ENCODE measurements at places on chromosomes 4 and X.

DNA sequence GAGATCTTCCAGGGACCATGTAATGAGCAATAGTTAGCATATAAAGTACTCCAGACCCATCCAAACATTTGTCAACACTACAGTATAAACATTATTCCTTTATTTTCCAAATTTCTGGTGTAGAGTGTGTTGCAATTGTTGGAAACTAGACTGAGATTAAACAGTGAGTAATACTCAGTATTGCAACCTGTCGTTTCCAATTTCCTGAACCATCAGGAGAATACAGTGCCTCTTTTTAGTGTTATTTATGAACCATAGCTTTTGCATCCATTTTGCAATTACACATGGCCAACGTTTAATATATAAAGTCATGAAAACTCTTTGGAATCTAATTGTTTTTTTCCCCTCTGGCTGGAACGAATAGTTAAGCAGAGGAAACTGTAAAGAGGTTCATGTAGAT, 58.3 kb upstream of the DHRSX start:
- DNase-seq, result no peak

- no peak for DNase-seq
Measured at GRCh38 chr4:77044461-77045150, 31.2 kb downstream of the CCNI start.

- no peak for DNase-seq
Measured at GRCh38 chr4:38925492-38926413, 58.1 kb downstream of the FAM114A1 start.

DNA sequence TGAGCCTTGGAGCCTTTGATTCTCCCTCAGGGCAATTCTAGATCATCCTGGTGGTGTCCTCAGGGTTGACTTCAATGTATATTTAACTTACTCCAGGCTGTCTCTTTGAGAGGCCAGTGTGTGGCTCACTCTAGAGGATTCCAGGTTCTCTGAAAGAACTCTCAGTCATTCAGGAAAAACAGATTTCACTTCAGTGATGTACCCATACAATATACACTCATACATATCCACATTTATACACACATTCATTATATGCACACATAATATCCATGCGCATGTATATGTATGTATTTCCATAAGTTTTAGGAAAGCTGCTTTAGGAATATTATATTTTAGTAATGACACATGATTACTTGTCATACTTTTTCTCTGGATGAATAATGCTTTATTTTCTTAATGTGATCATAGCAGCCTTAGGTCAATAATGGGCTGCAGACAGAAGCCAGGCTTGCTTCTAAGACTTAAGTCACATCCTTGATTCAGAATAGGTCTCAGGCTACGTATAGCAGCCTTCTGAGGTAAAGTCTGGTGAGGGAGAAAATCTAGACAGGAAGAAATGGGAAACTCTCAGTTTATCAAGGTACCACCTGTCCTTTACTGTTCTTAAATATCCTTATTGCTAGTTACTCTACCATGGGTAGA, 397.0 kb downstream of the GPAT3 start:
- DNase-seq, result no peak

GRCh38 chr4:82247629-82248028, 126.2 kb downstream of the HNRNPD start:
- no peak for DNase-seq

- DNase-seq, result no peak
Measured at GRCh38 chrX:118974908-118975671, 672 bp downstream of the LONRF3 start.

- no peak for DNase-seq
Measured at GRCh38 chrX:104918122-104918521, 302.4 kb downstream of the TEX13A start.

DNA sequence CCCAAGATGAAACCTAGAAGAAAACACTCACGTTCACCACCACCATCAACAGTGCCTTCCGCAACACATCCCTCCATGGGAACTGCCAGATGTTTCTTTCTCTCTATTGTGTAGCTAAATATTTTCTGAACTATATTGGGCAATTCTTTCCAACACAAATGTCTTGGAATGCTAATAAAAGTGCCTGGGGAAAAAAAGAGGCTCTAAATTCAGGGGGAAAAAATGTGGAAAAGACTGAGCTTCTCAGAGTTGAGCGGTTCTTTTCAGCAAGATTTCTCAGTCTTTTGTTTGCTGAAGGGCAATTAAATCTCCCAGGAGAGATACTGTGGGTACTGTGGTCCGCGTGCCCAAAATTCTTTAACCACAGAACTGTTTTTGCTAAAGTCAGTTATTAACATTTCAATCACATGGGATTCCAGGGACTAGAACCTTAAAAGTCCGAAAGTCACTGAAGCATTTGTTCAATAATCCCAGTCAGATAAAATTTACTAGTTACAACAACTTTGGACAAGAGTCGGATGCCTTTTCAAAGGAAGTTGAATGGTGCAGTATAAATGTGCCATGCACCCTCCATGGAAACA, 51.9 kb upstream of the DHRSX start:
- DNase-seq, result no peak

DNA sequence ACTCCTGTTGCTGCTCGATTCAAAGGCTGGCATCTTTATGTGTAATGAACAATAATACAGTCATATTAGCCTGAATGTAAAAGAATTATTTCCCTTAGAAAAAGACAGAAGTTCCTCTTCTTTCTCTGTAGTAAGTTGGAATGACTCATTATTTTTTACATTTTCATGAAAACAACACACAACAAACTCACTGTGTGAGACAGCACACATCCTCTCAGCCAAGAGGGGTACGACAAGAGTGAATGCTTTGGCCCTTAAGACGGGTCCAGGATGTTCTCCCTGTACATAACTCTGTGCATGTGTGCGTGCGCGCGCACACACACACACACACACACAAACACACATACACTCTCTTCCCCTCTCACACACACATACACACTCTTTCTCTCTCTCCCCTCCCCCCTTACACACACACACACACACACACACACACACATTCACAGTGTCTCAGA, 72.8 kb downstream of the MANBA start:
- DNase-seq, result no peak

DNA sequence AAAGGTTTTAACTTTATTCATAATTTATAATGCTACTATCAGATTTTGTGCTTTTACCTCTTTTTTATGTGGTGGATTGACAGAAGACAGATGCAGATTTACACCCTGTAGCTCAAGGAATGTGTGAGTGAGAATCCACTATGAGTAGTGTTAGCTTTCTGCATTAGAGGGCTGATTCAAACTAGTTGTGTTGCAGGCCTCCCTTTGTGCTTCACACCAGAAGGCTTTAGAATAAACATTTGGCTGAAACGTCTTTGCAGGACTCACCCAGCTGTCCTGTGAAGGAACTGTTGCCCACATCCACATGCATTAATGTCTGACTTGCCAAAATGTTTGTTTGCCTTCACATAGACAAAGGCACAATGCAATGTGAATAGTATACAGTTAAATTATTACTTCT, 127.0 kb downstream of the PCDH7 start:
- DNase-seq, result no peak

- no peak for DNase-seq
Measured at GRCh38 chrX:98357146-98357545, 1473.4 kb downstream of the RPA4 start.

- DNase-seq, result no peak
Measured at GRCh38 chrX:151543706-151544105, 19.8 kb upstream of the PASD1 start.

DNA sequence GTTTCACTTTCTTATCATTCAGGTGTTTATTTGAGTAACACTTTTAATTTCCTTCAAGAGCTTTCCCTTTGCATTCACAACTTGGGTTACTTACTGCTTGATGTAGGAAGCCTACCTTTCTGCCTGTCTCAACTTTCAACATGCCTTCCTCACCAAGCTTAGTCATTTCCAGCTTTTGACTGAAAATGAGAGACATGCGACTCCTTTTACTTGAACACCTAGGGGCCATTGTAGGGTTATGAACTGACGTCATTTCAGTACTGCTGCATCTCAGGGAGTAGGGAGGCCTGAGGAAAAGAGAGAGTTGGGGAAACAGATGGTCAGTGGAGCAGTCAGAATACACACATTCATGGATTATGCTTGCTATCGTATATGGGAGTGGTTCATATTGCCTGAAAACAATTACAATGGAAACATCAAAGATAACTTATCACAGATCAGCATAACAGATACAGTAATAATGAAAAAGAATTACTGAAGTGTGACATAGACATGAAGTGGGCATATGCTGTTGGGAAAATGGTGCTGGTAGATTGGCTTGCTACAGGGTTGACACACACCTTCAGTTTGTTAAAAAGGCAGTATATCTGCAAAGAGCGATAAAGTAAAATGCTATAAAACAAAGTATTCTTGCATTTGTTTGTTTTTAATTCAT, 25.7 kb downstream of the USP53 start:
- DNase-seq, result no peak

GRCh38 chrX:2504706-2505332, 4.0 kb upstream of the DHRSX start:
- DNase-seq, result no peak

DNA sequence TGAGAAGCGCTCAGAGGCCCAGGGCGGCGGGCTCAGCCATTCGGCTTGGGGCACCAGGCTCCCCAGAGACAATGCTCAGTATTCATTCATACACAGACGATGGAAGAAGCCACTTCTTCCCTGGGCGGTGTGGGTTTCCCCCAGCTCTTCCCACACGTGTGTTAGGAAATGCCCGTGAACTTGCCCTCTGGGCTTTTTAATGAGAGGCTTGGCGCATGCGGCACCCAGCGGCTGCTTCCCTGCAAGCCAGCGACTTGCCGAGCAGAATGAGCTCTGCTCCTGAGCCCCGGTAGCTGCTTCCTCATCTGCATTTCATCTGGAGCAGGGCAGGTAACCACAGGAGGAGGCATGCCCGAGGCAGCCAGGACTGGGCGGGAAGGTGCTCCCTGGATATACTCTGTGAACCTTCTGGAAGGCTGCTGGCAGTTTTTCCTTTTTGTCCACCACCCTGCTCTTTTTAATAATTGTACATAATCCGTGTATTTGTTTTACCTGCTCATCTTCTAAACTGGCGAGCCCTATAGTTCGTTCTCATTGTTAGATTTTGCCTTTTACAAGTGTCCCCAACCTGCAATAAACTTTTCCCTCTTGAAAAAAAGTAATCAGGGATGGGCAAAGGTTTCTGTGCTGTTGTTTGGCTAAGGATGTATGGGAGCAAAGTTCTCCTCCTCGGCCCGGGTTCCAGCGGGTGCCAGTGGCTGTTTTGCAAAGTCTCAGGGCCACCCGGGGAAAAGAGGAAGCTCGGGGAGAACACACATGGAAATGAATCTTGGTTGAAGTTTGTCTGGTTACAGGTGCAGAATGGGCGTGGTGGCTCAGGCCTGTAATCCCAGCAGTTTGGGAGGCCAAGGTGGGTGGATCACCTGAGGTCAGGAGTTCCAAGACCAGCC, 178.8 kb downstream of the DCLK2 start:
- DNase-seq, result no peak

Measured in CMK (cell line).